ENCODE measurements at places on chromosomes 1 and 21.

GRCh38 chr1:16038620-16038912 is 5.0 kb upstream of the CLCNKB start:
- DNase-seq, result no peak

GRCh38 chr1:80218112-80218511 is 1211.6 kb upstream of the ADGRL4 start:
- peak; percentile 47 for DNase-seq

DNA sequence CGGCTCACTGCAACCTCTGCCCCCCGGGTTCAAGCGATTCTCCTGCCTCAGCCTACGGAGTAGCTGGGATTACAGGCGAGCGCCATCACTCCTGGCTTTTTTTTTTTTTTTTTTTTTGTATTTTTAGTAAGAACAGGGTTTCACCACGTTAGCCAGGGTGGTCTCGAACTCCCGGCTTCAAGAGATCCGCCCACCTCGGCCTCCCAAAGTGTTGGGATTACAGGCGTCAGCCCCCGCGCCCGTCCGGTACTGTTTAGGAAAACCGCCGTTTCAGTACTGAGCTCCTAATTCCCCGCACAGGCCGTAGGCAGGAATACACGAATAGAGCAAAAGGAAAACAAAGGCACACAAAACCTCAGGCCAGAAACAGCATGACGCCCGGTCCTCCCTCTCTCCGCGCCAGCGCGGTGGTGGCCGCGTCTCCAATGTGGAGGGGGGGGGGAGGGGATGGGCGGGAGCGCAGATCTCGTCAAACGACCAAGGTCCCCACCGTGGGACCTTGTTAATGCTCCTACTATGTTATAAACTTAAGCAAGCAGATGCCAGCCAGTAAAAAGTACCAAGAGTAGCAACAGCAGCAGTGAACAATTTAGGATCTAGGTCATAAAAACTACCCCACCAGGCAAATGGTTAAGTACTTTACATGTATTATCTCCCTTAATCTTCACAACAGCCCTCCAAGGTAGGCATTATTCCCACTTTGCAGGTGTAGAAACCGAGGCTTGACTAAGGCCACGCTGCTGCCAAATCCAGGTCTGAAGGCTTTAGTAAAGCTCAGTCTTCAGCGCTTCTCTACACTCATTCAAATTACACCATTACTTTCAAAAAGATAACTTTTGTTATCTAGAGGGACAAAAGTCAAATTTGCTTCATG is 648 bp upstream of the ADAR start:
- DNase-seq, result no peak

GRCh38 chr1:154430903-154431302 is 25.8 kb downstream of the IL6R start:
- no peak for DNase-seq

GRCh38 chr1:36359383-36359782 is 26.3 kb downstream of the STK40 start:
- no peak for DNase-seq

DNA sequence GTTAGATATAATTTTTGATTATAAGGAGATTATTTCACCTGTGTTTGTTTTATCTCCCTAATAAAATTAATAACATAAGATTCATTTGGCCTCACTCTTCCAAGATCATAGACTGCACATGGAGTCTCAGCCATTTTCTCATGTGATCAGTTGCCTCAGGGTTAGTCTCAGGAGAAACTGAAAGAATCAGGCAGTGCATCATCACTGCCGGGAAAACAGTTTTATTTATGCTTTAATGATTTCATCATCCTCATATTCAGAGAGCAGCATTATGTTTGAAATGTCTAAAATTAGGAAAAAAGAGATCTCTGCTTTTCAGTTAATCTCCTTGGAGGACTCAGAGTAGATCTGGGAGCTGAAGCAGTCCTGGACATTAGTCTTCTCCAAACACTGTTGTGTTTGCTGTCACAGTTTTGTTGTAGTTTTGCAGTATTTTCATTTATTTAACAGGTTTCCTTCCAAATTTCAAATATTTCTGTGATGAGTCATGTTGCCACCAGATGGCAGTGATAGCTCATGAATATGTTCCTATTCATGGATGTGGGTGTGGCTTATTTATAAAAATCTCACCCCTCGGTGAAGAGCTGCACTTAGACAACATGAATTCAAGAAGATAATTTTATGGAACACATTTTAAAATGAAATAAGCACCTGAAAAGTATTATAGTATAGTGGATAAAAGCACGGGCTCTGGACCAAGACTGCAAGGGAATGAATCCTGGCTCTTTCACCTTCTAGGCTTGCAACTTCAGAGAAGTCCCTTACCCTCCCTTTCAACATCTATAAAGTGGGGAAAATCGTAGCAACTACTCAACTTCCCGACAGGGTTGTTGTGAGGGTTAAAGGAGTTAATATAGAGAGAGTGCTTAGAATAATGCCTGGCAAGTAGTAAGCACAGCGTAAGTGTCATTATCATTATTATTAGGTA is 31.2 kb downstream of the CHD1L start:
- no peak for DNase-seq

- no peak for DNase-seq
Measured at GRCh38 chr1:201751872-201752271, 77.1 kb upstream of the IPO9 start.

DNA sequence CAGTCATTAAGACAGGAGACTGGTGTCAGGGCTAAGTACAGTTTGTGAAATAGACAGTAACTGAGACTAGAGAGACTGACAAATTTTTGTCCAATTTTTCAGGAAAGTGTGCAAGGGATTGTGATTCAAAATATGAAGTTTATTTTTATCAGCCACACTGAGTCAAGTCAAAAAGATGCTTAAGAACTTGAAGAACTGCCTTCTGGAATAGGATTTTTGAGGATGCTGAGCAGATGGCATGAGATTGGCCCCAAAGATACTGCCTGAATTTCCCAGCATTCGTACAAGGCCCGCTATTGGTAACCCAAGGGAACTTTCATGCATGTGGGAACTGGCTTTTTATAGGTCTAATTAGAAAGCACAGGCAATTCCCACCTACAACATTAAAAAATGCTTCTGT is 610.0 kb downstream of the LMO4 start:
- DNase-seq, result no peak

- no peak for DNase-seq
Measured at GRCh38 chr21:43703035-43703880, 15.7 kb upstream of the PDXK start.

DNA sequence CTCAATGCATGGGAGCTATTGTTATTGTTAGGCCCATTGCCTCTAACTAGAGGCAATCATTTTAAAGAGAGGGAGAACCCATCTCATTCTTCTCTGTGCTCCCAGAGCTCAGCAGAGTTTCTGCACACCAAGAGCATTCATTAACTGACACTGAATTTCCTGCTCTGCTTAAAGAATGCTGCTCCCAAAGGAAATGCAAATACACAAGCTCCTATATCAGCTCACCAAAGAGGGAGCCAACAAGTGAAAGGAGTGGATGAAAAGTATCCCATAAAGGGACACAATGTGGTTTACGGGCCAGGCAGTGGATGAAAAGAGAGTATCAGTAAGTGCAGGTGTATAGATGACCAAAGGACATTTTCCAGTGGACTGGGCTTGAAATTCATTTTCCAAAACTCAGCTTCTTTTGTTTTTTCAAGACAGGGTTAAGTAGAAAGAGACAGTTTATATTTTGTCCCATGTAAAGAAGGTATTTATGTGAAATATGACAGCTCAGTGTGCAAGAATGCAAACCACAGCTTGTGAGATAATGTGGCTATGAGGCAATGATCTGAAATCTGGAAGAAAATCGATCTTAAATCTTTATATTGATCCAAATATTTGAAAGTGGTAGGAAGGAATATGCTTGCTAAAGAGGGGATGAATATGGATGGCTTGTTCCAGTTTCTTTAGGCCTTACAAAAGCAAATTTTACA is 207.7 kb upstream of the CAMK1G start:
- DNase-seq, result no peak

- no peak for DNase-seq
Measured at GRCh38 chr21:37986751-37987399, 70.6 kb upstream of the KCNJ6 start.

GRCh38 chr1:104380003-104380402 is 630.3 kb downstream of the AMY1C start:
- DNase-seq, result no peak

GRCh38 chr1:117014209-117014608 is 12.6 kb downstream of the CD101 start:
- no peak for DNase-seq

DNA sequence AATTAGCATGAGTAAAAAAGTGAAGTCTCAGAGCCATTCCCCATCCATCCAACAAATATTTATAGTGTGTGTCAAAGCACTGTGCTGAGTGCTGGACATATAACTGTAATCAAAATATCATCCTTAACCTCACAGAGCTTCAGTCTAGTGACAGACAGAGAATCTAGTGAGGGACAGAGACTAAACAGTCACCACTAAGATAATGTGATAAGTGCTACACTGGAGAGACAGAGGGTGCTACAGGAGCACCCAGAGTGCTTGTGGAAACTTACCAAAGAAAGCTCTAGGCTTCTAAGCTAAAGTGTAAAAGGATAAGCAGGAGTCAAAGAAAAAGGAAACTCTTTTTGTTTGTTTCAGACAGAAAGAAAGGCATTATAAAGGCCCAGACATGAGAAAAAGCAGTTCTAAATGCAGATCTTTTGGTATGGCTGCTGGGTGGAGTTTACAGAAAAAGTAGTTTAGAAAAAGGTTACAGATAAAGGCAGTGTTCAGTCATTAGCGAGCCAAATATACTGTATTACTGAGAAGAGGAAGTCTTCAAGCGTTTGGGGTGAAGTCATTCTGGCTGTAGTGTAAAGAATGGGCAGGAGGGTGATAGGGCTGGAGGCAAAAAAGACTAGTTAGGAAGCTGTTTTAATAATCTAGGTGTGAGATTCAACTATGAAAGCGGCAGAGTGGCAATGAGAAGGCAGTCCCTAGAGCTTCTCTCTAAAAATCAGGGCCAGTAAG is 83.8 kb downstream of the SCMH1 start:
- DNase-seq, result no peak

GRCh38 chr1:12562955-12563576 is 54.9 kb downstream of the DHRS3 start:
- no peak for DNase-seq

DNA sequence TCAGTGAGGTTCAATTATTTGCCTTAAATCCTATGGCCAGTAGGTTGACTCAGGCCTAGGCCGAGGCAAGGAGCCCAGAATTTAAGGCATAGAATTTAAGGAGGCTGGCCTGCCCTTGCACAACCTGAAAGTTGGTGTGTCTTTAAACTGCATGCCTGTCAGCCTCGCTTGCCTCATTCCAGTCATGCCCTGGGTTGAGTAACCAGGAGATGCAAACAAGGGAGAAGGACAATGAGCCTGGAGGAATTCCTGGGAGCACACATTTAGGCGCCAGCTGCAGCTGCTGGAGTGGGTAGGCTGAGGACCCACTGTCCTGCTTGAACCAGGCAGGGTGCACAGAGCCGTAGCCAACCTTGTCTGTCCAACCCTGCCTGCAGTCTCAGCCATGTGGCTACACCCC is 11.7 kb downstream of the CD2 start:
- no peak for DNase-seq

DNA sequence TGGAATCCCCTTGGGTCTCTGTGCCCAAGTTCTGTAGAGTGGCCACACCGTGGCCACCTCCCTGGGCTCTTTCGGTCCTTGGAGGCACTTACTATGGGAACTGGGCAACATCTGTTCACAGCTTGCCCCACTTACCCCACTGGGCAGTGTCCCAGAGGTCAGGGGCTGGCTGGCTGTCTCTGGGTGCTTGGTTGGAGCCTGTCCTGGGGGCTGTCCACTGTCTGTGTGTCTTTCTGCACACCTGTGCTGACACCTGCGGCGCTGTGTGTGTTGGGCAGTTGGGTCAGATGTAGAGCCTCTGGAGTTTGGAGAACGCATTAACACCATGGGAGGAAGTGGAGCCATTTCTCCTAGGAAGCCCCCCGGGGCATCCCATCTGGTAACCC is 1.3 kb upstream of the TMEM54 start:
- DNase-seq, result no peak

DNA sequence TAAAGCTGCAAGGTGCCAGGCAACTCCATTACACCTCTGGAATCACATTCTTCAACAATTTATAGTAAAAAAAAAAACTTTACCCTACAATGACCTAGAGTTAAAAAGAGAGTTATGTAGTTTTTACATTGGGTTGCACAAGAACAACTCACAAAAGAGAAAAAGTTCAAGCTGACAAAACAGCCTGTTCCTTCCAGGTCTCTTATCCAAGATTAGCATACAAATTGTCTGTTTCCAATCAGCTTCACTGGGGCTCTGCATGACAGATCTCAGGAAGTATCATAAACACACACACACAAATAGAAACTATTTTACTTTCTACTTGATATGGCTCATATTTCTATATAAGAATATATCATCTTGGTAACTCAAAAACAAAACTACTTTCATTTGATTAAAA is 154.6 kb downstream of the PCNX2 start:
- DNase-seq, result no peak

DNA sequence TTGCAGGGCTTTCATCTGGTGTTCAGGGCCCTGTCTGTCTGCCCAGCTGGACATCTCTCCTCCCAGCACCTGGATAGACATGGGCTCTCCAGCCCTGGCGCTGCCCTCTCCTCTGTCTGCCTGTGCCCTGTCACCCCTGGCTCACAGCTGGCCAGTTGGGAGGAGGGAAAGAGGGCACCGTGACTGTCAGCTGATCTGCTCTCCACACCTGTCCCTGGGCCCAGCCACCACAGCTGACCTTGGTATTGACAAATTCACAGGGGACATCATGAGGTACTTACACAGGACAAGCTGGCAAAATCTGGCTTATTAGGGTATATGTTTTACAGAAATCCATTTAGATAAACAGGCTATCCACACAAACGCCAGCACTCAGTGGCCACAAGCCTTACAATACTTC is 8.3 kb downstream of the TNR start:
- no peak for DNase-seq

DNA sequence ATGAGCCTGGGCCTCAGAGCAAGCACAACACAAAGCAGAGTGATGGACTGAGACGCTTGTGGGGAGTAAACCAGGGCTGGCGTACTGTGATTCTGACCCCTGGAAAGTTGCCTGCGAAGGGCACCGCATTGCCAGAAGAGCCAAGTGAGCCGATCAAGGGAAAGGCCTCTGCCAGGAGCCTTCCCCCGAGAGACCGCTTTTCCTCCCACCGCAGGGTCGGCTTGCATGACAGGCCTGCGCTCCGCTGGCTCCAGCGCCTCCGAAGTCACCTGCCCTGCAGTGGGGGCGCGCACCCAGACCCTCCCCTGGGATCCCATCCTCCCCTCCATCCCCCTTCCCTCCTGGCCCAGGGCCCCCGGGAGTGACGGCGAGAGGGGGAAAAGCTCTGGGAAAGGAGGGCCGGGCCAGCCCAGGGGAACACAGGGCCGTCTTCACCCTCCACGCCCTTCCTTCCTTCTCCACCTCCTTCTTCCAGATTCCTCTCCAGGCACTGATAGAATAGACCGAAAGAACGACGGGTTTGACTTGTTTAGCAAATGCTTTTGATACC is 165.0 kb downstream of the TRIM33 start:
- no peak for DNase-seq

DNA sequence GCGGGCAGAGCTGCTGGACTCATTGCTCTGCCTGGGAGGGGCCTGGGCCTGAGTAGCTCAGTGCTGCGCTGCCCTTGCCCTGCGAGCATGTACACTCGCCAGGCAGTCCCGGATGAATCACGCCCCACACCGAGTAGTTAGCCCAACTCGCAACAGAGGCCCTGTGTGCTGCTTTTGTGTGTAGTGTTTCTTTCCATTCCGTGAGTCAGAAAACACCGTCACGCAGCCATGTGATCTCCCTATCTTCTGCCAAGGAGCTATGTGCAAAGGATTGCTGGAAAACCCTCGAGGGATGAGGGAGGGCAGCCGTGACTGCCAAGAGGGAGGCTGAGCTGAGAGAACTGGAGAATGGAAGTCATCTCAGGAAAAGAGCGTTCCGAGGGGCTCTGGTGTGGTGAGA is 37.3 kb downstream of the NENF start:
- DNase-seq, result no peak

GRCh38 chr1:168972225-168972624 is 134.3 kb upstream of the ATP1B1 start:
- DNase-seq, result no peak
